Stimulated activated CD4-positive, alpha-beta T cell treated with anti-CD3 and anti-CD28 coated beads, TNF-alpha, amount 100 ng/mL, for 1 hour (primary cell): ENCODE measurements at places on chromosomes 3 and 15.

DNA sequence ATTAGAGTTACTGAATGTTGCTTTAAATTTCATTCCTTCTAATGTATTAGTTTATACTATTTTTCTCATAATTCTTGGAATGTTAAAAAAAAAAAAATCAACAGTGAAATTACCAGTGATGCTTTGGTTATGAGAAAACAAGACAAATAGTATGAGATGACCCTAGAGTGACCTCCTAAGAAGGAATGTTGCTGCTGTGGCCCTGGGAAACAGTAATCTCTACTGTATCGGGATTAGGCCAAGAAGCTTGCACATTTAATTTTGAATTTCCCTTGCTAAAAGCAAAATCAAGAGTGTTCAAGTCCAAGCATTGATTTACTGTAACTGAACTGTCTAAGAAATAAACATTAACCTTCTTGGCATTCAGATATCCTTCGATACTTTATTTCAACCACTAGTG, 18.1 kb downstream of the TOPBP1 start:
- DNase-seq = no peak

GRCh38 chr3:134874737-134875413, 79.8 kb downstream of the EPHB1 start:
- DNase-seq = no peak

- DNase-seq = no peak
Observed at GRCh38 chr3:14861031-14861430, 42.3 kb downstream of the FGD5 start.

DNA sequence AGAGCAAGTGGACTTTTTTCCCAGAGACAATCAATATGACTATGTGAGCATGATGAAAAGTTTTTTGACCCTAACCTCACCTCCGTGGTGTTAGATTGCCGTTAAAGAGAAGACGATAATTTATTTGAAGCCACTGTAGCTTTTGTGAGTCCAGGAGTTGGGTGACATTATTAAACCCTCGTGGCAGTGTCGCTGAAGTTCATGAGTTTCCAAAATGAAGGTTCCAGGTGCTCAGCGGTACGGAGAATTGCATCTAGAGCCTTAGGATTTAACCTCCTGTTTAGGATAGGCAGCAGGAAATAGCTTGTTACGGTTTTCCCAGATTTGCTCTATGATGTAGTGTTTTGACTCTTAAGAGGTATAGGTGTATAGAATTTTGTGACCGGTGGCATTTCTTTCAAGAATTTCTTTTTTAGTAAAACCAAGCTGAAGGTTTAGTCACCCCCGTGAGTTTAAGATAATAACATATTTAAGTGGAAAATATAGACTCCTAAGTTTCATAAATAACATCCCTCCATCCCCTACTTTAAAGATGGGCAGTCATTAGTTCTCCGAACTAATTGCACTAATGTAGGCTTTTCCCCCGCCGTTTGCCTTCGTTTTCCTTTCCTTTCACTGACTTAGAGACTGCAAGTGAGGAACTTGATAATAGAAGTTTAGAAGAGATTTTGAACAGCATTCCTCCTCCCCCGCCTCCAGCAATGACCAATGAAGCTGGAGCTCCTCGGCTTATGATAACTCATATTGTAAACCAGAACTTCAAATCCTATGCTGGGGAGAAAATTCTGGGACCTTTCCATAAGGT, 2.0 kb downstream of the SMC4 start:
- no peak for DNase-seq

- no peak for DNase-seq
Observed at GRCh38 chr3:187783098-187783497, 37.8 kb upstream of the BCL6 start.

DNA sequence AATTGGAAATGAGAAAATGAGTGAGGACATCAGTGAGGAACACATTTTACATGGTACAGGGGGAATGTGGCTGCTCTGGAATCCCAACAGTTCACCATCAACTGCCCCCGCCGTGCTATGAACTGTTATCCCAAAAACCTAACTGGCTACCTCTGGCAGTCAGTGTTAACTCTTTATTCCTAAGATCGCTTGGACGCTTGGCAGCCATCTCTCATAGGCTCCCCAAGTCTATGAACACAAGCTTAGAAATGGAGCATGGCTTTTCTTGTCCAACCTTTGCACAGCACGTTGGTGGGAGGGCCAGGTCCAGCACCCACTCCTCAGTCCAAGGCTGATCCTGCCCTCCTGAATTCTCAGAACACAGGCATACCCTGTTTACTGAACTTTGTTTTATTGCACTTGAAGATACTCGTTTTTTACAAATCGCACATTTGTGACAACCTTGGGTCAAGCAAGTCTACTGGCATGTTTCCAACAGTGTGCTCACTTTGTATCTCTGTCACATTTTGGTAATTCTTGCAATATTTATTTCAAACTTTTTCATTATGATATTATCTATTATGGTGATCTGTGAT, 53.6 kb downstream of the SENP2 start:
- no peak for DNase-seq

DNA sequence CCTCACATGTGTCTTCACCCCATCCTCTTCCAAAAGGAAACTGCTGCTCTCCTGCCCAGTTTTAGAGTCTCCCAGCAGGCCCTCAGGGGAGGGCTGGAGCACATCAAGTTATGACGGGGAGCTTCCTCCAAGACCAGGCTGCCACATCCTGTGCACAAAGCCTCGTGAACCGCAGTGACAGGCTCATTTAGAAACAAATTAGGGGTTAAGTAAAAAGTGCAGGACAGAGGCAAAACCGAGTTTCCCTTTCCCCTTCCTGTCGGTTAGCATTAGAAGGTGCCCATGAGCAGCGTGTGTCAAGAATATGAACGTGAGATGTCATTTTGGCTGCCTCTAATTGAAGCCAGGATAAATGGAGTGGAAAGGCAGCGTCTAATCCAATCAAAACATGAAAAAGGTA, 199.7 kb downstream of the ARRDC4 start:
- DNase-seq = no peak

- DNase-seq = no peak
Observed at GRCh38 chr3:188827576-188827975, 344.2 kb upstream of the TPRG1 start.

DNA sequence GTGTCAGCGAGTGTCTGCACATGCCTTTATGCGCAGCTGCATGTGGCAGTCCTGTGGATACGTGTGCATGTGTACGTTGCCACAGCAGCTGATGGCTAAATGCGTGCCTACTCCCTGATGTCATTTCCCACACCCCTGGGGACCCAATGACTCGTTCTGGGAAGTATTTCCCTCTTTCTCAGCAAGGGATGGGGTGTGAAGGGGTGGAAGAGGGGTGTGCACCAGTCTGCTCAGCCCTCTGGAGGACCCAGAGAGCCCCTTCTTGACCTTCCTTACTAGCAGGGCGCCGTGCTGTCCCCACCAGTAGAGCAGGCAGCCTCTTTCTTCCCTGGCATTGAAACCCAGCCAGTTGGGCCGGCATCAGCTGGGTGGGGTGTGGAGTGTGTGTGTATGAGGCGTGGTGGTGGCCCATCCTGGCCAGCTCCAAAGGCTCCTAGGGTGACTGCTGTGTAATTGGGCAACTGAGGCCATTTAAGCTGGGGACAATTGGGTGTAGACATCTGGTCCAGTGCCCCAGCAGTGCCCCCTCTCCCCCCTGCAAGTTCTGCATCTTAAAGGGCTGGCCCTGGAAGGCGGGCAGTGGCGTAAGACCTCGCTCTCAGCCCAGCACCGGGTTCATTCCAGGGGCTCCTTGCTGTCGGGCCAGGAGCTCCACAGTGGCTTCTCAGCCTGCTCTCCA, 19.2 kb downstream of the SNX33 start:
- DNase-seq = no peak

GRCh38 chr15:89569090-89569745, 6.1 kb upstream of the TICRR start:
- no peak for DNase-seq

GRCh38 chr3:34570916-34571705, 772.7 kb downstream of the PDCD6IP start:
- no peak for DNase-seq

DNA sequence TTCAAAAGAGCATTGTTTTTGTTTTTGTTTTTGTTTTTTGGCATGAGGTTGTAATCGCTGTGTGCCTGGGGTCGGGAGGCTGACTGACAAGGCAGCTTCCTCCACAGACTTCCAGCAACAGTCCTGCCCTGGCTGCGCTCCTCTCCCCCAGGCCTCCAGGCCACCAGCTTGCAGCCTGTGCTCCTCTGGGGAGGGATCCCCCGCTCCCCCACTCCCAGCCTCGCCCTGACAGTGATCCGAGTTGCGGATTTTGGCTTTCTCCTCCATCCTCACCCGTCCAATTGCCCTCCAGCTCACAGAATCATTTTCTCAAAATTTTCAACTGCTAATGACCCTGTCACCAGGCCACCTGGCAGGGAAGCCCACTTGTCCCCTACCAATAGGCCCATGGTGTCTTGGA, 36.5 kb upstream of the PCSK6 start:
- no peak for DNase-seq

GRCh38 chr3:68088216-68088615, 433.8 kb upstream of the SUCLG2 start:
- peak; percentile 4 for DNase-seq

GRCh38 chr15:69305933-69306568, 7.3 kb downstream of the PAQR5 start:
- no peak for DNase-seq

GRCh38 chr15:96369825-96370621, 39.5 kb downstream of the NR2F2 start:
- no peak for DNase-seq

DNA sequence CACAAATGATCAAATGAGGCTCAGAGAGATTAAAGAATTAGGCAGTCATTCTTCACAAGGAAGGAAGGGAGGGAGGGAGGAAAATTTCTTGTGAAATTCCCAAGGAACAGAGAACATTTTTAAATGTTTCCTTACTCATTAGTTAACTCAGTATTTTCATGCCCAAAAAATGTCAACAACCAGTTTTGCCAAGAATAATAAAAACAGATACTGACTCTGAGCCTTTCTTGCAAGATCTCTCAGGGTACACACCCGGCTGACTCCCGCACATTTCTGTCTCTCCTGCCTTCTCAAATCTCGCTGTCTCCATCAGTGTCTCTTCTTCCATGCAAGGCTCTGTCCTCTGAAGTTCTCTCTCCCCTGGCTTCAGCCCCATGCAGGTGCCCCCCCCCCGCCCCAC, 265.9 kb downstream of the TJP1 start:
- DNase-seq = no peak

DNA sequence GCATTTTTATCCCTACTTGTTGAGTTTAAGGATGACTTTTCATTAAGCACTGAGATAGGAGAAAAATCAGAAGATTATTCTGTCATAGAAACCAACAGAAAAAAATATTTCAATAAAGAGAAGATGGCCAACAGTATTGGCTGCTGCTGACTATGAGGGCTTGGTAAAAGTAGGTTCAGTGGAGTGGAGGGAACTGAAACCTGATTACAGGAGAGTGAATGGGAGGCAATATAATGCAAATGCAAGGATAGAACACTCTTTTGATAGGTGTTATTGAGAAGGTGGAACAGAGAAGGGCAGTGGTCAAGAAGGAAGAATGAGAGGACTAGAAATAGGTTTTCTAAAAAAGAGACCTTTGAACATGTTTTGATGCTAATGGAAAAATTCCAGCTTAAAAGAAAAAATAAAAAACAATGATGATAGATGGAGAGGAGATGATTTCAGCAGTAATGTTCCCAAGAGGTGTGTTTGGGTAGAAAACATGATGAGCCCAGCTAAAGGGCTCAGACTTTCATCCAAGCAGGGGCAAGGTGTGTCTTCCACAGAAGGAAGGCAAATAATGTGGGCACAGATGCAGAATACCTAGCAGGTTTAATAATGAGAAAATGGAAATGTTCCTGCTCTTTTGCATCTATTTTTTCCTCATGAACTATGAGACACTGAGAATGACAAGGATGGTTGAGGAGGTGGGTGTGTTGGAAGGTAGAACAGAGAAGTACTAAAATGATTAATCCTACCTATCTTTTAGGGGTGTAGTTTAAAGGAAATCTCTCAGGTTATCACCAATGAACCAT, 397.9 kb upstream of the GOLIM4 start:
- no peak for DNase-seq

GRCh38 chr3:23739536-23739935, 66.2 kb upstream of the UBE2E1 start:
- no peak for DNase-seq

- DNase-seq = no peak
Observed at GRCh38 chr3:152419748-152420147, 151.0 kb downstream of the MBNL1 start.

DNA sequence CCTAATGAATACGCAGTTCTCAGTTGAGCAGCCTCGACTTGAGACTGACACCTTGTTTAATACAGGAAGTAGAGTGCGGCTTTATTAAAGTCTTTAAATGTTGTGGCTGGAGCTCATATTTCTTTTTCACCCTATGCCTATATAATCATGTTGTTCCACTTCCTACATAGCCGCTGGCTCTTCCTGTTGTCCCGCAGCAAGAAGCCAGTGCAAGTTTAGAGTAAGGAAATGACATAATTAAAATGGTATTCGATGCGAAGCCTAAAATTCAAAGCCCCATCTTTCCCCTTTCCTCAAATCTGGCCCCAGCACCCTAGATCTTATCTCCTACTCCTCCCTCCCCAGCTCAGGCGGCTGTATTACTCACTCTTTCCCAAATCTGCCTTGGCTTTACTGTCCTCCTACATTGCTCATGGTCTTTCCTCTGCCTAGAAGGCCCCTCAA, 7.5 kb upstream of the PHLDB2 start:
- no peak for DNase-seq

DNA sequence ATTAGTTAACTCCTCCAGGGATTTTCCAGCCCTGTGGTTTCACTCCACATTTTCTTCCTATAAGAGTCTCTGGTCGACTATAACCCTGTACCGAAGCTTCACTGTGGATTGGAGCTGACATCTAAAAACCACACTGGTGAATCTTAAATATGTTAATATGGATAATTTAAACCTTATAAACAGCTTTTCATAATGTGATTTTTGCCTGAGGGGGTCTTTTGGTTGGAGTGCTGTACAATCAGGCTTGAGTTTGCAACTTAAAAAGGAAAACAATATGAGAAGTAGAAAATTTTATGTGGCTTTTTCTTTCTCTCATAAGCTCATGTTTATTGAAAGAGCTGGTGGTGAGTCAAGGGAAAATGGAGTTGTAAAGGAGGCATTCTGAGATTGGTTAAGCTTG, 313.7 kb downstream of the VPS13C start:
- DNase-seq = no peak
